ENCODE measurements at places on chromosomes 5 and 9.

DNA sequence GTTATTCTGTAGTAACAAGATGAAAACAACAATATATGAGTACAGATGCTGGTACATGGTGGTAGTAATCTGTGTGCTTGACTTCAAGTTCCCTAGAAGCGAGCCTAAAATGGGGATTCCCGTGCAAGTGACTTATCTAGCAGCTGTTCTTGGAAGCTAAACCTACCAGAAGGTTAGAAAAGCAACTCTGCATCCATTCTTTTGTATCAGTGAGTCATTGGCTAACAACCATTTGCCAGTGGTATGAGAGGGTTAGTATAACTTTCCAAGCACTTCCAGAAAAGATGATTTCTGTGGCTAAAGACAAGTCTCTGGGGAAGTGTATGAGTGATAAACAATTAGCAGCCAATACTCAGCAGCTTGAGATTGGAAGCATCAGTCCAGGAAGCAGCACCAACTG, 787.7 kb upstream of the CDH6 start:
- no peak for DNase-seq

DNA sequence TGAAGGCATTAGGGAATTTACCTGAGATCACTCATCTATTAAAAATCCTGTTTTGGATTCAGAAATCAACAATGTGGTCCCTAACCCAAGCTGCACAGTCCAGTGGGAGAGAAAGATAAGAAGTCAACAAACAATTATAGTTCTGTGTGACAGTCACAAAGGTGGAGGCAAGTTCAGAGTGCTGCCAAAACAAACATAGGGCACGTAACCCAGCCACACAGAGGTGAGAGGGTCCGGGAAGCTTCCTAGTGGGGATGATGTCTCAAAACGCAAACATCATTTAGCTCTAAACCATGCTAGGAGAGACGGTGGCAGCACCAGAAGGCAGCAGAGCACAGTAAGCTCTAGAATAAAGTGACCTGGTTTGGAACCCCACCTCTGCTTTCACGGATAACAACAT, 158.9 kb downstream of the MAPKAP1 start:
- no peak for DNase-seq

DNA sequence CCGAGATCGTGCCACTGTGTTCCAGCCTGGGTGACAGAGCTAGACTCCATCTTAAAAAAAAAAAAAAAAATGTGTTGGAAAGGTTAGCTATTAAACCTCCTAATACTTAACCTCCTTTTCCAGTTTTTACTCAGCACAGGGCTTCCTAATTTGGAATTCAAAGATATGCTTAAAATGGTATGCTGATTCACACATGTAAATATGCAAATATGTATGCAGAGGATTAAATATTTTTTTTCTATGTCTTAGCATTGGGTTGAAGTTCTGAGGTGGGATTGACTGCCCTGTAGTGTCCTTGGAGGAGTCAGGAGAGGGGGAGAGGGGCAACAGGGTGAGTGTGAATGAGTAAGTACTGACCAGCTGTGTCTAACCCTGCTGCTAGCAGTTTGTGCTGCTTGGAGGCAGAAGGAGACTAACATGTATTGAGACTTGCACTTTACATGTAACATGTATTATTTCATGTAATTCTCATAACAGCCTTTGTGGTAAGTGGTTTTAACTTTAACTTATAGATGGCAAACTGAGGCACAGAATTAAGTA, 63.2 kb downstream of the SLC44A1 start:
- no peak for DNase-seq

- no peak for DNase-seq
Measured at GRCh38 chr5:80216096-80216495, 39.8 kb downstream of the SERINC5 start.

DNA sequence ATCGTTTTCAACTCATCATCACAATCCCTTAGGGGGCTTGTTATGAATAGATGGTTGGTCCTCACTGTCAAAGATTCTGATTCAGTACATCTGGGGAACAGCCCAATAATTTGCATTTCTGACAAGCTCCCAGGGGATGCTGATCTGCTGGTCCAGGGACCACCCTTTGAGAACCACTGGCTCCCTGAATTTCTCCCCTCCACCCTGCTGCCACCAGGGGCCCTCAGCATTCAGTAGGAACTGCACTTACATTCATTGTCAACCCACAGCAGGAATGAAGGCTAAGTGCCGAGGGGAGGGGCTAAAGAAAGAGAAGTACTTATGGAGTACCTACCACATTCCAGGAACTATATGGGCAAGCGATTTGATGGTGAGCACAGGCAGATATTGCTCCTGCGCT, 85.9 kb downstream of the BOD1 start:
- no peak for DNase-seq

- no peak for DNase-seq
Measured at GRCh38 chr5:164345173-164345849, 839.9 kb downstream of the MAT2B start.

DNA sequence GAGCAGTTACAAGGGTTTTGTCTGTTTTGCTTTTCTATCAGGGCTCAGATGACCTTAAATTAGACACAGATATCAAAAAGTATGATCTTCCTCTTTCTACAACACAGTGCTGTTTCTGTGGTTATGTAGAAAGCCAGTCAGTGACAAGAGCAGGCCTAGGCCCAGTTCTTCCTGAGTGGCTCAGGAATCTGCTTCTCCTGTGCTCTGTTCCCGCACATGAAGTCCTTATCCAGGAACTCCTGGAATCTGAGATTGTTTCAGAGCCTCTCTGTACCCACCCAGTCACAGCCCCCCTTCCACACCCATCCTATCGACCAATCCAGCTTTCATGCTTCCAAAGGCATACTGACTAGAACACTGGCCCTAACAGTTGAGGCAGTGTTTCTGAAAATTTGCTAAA, 40.4 kb upstream of the SMU1 start:
- no peak for DNase-seq

- DNase-seq: no peak
Measured at GRCh38 chr5:155047818-155048217, 34.3 kb downstream of the KIF4B start.

- no peak for DNase-seq
Measured at GRCh38 chr9:137444106-137444790, 3.1 kb upstream of the ENTPD8 start.

- DNase-seq: no peak
Measured at GRCh38 chr5:126368239-126368812, 54.9 kb upstream of the GRAMD2B start.

DNA sequence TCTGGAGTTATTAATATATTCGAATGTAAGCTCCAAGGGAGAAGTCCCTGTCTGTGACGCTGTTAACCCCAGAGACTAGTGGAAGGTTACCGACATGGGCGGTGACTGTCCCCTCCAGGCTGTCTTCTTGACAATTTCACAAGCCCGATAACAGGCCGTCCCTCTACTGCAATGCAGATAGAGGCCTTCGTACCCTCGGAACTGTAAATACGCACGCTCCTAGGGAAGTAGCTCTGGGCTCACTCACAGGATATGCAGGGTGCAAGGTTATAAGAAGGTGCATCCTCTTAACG, 680 bp upstream of the RFK start:
- no peak for DNase-seq

DNA sequence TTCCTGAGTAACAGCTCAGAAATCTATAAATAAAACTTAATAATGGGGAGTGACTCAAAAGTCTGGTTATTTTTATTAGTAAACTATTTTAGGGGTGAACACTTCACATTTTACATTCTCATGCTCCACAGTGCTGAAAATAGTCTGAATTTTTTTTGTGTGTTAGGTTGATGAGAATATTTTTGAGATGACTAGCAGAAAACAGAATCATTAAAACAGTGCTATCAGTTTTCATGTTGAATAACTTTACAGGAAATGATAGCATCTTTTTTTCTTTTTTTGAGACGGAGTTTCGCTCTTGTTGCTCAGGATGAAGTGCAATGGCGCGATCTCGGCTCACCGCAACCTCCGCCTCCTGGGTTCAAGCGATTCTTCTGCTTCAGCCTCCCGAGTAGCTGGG, 60.3 kb downstream of the TMC1 start:
- no peak for DNase-seq

DNA sequence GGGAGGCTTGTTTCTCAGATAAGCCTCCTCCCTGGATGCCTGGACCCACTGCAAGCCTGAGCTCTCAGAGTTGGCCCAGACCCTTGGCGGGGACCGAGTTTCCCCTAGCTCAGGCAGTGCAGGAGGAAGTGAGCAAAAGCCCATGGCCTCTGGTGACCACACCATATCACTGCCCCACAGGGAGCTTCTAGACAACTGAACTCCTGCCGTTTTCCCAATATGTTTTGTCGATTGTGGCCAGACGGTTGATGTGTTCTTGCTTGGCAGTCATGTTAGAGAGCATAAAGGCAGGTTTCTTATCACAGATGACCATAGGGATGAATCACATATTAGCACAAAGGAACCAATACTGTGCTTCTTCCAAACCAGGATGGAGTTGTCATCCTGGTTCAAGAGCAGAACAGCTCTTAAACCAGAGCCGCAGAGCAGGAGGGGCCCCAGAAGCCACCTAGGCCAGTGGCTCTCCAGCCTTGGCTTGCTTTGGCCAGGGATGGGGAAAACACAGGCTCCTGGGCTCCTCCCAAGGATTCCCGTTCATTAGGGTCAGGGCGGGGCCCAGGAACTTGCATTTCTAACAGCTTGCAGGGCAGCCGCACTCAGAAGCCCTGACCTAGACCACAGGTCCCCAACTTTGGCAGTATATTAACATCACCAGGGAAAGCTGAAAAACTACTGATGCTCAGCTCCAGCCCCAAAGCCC, 113.1 kb upstream of the TBC1D2 start:
- DNase-seq: no peak

DNA sequence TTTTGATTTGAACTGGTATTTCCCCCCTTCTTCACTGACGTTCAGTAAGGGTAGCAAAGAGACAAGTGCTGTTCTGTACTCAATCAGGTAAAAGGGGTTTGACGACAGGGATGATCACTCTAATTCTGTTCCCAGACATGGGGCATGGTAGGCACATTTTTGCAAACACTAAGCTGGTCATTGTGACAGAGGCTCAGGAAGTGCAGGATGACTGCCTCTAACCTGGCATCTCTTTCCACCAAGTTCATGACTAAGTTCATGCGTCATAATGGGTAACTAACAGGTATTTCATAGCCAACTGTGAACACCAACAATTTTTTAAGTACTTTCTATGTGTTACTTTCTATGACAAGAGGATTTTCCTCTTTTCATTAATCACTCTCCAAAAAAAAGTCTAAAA, 166.5 kb downstream of the MAPKAP1 start:
- DNase-seq: no peak

GRCh38 chr5:40502736-40503135, 177.0 kb upstream of the PTGER4 start:
- no peak for DNase-seq

- DNase-seq: no peak
Measured at GRCh38 chr5:121693864-121694263, 157.8 kb upstream of the FTMT start.

DNA sequence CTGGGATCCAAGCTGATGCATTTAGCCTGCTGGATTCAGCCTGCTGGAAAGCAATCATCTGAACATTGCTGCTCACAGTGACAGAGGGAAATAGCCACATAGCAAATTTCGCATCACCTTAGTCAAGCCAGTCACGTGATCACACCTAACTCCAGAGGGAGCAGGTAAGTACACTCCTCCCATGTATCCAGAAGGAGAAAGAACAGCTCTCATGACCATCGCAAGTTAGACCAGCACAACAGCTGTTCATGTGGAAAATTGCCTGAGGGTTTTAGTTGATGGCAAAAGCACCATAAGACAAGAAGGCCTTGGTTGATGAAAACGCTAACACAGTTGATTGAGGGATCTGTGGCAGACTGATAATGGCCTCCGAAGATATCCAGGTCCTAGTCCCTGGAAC, 34.2 kb upstream of the MYO10 start:
- no peak for DNase-seq
